Activated CD4-positive, alpha-beta T cell treated with anti-CD3 and anti-CD28 coated beads, Interleukin-2, amount 50 U/mL, for 24 hours (primary cell): ENCODE measurements at places on chromosomes 11 and 22.

DNA sequence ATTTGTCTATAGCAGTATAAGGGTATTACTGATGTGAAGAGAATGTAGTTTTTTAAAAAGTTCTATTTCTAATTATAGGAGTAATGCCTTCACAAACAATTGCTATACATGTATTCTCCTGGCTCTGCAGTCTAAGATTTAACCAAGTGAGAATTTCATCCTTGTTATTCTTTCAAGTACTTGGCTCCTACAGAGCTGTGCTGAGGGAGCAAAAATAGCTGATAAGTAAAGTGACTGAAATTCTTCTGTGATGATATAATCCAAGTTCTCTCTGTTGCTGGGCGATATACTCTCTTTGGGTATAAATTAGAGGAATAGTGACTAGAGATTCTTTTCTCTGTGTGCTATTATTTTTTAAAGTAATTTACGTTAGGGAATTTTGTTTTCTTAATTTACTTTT, 68.0 kb downstream of the PGR start:
- no peak for DNase-seq

DNA sequence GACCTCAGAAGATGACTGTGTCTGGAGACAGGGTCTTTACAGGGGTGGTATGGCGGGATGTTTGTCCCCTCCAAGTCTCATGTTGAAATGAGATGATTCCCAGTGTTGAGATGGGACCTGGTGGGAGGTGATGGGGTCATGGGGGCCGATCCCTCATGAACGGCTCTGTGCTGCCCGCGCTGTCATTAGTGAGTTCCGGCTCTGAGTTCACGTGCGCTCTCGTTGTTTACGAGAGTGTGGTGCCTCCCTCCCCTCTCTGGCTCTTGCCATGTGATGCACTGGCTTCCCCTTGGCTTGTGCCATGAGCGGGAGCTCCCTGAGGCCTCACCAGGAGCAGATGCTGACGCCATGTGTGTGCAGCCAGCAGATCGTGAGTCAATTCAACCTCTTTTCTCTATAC, 830.8 kb downstream of the TBC1D22A start:
- no peak for DNase-seq

- no peak for DNase-seq
These were observed 8.4 kb downstream of the KRTAP5-6 start for GRCh38 chr11:1705126-1706052.

GRCh38 chr11:85698195-85698594, 12.2 kb upstream of the CCDC89 start:
- DNase-seq, result no peak

DNA sequence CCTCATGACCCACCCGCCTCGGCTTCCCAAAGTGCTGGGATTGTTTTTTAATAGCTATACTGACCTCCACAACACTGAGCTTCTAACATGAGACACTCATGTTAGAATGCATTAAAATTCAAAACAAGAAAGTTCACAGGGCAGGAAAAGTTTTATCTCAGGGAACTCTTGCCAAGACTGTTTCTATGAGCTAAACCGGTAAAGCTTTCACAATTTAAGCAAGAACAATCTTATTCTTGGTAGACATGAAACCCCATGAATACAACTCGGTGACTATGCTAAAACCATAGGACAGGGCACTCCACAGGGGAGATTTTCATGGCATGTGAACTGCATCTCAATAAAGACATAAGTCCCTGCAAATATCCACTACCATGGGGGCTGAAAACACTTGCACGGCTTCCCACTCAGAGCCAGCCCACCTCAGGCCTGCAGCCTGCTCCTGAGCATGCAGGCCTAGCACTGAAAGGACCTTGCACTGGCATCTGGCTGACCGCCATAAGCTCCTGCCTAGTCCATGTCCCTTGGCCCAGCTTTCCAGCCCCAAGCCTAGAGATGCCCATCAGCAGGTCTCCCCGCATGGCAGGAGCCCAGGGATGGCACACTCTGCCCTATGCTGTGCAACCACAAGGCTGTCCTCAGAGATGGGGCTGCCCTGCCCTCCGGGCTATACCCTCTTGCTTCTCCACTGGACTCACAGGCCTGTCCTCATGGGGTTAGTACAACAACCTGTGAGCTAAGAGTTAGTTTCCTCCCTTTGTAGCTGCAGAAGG, 58.4 kb downstream of the DGCR2 start:
- no peak for DNase-seq

- DNase-seq, result no peak
These were observed 95.0 kb downstream of the PDE2A start for GRCh38 chr11:72578991-72579815.

GRCh38 chr22:29487426-29487986, 7.5 kb downstream of the NEFH start:
- no peak for DNase-seq

GRCh38 chr11:63918507-63919191, 1.7 kb upstream of the RCOR2 start:
- no peak for DNase-seq

DNA sequence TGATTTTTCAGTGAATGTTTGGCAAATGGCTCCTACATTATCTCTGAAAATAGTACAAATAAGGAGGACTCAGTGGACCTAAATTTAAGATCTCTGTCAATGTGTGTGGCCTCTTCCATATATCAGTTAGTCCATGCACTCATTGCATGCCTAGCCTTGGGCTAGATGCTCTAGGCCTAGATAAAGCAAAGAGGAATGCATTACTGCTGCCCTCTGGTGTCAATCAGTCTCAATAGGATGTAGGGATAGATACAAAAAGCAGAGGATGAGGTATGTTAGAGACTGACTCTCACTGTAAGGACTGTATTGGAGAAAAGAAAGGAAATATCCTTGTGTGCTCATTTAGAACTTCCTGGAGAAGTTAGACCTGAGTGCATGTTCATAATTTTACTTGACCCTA, 42.0 kb downstream of the MS4A2 start:
- no peak for DNase-seq

DNA sequence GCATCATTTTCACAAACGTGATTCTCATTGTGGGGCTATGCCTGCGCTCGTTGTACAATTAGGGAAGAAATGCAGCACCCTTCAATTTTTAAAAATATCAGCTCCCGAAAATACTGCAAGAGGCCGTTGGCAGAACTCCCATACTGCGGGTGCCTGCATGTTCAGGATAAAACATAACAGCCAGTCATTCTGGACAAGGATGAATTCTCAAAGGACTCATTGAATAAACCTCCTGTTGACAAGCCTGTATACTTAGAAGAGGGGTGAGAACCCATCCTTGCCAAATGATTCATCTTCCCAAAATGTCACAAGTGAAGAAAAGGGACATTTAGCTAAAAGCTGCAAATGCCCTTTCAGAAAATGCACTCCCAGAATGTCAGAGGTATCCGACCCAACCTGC, 141.9 kb downstream of the CSNK2A3 start:
- DNase-seq, result no peak

DNA sequence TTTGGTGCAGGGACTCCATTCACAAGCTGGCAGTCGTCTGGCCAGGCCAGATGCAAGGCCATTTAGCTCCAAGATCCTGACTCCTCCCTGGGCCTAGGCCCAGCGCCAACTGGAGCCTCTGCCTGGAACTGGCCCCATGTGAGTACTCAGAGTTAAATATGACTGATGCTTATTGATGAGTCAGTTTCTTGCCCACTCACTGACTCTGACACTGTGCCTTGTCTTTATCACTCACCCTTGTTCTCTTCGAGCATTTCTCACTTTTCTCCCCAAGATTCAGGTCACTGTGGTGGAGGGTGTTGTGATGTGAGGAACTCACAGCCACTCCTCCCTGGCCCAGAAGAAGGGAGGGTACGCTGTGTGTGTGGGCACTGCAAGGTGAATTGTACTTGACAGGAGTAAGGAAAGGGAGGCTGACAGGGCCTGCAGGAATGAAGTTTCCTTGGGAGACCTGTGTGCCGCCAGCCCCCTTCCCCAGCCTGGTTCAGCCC, 23.2 kb upstream of the ST3GAL4 start:
- DNase-seq, result no peak

GRCh38 chr11:96538104-96538503, 148.3 kb downstream of the JRKL start:
- DNase-seq, result no peak

GRCh38 chr11:109150581-109150980, 271.4 kb upstream of the C11orf87 start:
- DNase-seq, result no peak

- no peak for DNase-seq
These were observed 121.8 kb upstream of the NTM start for GRCh38 chr11:131248588-131248987.

- no peak for DNase-seq
These were observed 52.3 kb downstream of the SLC22A12 start for GRCh38 chr11:64643256-64643881.

GRCh38 chr11:88604260-88604659, 266.7 kb upstream of the CTSC start:
- no peak for DNase-seq

DNA sequence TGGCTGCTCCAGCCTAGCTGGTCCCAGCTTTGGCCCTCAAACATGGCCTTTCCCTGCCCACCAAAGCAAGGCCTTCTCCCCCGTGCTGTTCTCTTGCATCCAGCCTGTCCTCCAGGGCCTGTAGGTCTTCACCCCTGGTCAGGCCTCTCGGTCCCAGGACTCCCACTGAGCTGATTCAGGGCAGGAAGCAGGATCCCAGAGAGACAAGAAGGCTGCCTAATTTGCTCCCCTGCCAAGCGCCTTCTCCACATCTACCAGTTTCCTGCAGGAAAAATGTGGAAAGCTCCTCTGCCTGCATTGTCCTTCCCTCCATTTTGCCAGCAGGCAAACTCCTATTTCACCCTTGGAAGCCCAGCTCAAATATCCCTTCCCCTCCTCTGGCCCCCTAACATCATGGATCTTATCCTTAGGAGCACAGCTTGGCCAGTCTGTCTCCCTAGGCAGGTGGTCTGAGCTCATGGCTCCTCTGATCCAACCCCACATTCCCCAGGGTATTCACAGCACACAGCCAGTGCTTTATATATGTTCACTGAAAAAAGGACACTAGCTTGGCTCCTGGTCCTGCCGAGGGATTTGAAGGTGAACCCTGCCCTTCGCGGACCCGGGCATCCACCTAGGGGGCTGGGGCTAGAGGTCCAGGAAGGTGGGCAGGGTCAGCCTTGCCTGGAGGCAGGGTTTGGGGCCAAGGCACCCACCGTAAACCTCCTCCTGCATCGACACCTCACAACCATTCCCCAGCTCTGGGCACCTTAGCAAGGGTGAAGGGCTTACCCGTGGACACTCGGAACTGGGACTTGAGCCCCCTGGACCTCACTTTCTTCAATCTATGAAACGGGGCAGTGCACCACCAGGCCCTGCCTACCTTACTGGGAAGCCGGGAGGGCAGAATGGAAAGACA, 968 bp downstream of the RHBDD3 start:
- DNase-seq, result no peak

- no peak for DNase-seq
These were observed 3.1 kb downstream of the SHANK2 start for GRCh38 chr11:71249301-71249700.

DNA sequence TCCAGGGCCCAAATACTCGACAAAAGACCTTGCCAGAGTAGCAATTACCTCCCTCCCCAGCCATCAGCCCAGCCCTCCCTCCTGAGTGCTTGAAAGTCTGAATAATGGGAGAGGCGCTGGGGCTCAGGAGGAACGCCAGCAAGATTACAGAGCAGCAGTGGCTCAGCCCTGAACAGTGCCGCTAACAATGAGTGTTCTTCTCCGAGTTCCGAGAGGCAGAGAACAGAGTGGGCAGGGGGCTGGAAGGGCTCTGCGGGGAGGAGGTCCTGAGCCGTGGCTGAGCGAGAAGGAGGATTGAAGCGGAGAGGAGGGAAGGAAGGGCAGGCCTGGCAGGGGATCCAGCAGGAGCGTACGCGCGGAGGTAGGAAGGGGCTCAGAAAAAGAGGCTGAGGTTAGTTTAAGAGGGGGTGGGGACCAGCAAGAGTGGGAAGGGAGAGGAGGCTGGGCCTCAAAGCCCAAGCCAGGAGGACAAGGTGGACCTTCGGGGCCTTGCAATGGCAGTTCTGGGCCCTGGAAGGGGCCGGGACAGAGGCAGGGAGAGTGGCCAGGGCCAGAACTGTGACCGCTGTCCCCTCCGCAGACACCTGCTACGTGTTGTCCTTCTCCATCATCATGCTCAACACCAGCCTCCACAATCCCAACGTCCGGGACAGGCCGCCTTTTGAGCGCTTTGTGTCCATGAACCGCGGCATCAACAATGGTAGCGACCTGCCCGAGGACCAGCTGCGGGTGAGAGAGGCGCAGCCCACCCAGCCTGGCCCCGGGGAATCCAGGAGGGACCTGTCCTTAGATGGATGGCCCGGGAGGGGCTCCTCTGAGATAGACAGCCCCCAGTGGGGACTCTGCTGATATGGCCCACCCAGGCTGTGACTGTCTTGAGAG, 20.6 kb downstream of the CYTH4 start:
- DNase-seq, result no peak

DNA sequence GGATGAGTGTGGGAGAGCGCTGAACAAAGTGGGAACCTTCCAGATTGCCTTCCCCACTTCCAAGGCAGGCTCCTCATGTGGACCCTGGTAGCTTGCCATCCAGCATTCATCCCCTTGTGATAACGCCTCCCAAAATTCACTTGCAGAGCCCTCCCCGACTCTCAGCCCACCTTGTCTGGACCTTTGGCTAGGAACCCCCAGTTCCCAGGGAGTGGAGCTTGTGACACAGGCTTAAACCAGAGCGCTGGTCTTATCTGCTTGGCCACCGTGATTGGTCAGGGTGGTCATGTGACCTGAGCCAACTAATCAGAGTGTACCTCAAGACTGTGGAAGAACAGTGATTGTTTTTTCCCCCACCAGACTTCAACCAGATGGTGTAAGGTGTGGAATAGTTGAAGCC, 9.6 kb upstream of the SLC35C1 start:
- no peak for DNase-seq

DNA sequence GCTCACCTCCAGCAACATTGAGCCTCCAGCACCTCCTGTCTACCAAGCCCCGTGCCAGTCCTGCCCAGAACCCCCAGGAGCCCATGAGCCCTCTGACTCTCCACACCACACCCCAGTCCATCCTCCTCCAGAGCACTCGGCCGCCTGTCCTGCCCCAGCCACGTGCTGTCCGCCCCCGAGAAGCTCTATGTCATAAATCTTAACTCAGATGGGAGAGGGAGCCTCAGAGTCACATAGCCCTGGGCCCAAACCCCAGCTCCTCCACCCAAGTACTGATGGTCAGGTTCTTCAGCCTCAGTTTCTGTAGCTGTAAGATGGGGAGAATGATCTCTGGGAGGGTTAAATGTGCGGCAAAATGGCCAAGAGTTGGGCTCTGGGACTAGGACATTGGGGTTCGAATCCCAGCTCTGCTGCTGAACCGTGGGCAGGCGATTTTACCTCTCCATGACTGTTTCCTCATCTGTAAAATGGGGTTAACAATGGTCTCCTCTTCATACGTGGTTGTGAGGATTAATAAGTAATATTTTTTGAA, 27.8 kb downstream of the CYTH4 start:
- no peak for DNase-seq

- DNase-seq, result no peak
These were observed 4.0 kb downstream of the CCDC90B start for GRCh38 chr11:83282084-83282716.
